Effector memory CD8-positive, alpha-beta T cell (primary cell): ENCODE measurements at places on chromosomes 1 and 21.
A peak's percentile ranks its signal among the peaks of the same experiment; 100 is the strongest.

- DNase-seq: no peak
Measured at GRCh38 chr21:36990508-36991205, 15.8 kb upstream of the RIPPLY3 start.

GRCh38 chr1:229288516-229288915 is 17.6 kb downstream of the RAB4A start:
- DNase-seq: no peak

GRCh38 chr1:241627453-241628259 is 12.5 kb downstream of the CHML start:
- peak; percentile 42 for DNase-seq

DNA sequence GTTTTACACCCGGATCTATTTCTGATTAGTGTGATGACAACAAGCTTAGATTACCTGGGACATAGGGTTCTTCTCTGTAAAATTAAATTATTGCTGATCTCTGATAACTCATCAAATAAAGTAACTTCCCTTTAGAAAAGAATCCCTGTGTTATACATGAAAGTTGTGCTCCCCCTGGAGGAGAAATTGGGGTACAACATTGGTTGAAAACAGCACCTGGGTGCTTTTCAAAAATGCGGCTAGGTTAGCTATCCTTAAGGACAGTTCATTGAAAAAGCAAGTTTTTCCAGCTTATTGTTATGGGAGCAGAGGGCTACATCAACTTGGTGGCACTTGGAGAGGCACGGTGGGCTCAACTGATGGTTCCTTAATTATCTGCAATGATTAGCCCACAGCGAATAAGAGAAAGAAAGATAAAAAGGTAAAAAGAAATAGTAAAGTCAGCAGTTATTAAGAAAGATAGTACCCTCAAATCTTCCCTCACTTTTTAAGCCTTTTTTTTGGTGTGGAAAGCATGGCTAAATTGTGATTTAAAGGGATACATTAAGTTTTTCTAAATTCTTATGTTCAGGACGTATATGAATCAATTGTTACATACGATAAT is 97.8 kb downstream of the FMN2 start:
- DNase-seq: no peak

DNA sequence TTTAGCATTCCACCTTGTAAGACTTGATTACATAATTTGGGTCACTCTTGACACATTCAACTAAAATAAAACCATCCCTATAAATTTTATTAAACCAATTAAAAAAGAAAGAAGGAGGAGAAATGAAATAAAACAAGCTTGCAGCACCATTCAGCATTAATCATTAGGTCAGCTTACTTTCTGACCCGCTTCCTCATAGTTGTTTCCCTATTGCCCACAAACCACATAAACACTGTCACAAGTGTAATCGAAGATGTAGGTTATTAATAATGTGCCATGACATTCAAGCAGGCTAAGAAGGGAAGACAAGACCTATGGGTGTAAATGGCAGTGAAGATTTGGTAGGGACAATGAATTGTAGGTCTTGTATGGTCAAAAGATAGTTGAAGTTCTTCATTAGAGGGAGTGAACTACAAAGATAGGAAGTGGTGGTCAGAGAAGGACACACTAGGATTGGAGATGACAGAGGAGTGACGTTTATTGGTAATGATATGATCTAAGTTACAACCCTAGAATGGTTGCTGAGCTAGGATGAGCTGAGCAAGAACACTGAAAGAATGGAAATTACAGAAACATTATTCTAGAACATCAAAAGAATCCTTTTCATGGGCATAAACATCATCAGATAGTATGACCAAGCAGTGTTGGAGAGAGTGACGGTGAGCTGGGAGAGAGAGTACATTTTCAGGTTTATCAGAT is 231.5 kb downstream of the KCNT2 start:
- no peak for DNase-seq

GRCh38 chr1:157117527-157118057 is 18.0 kb upstream of the ETV3L start:
- no peak for DNase-seq

DNA sequence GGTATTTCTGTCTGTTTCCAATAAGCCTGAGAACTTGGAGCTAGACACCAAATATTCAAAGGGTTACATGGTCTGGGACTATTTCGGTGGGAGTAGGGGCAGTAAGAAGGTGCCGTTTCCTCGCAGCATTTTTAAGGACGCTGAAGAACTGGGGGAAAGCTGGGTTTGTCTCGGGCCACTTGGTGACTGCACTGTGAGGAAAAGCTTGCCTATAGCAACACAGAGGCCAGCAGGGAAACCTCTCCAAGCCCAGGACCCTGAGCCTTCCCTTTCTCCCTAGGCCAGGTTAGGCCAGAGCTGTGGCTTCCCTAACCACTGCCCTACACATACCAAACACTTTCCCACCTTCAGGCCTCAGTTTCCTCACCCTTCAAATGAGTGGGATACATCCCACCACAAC is 3.3 kb downstream of the GLIS1 start:
- no peak for DNase-seq

DNA sequence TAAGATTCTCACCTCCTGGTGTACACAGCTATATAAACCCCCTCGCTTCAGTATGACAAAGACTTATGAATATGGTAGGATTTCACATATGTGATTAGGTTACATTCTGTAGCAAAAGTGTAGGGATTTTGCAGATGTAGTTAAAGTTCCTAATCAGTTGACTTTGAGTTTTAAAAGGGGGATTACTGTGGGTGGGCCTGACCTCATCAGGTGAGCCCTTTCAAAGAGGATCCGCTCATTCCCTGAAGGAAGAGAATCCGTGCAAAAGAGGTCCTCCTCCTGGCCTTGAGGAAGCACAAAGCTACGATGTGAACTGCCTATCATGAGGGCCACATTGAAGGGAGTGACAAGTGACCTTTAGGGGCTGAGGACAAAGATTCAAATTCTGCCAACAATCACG is 30.6 kb upstream of the KAZN start:
- no peak for DNase-seq
